GM12878 (cell line): ENCODE measurements at places on chromosomes 3 and 15.

- peaks cover 2% of the 10 kb centered on the region; the same call in 1 of the 2 replicates for H3K4me1 ChIP-seq
- H3K27me3 ChIP-seq = no peaks in the 10 kb centered on the region
- no peak overlapping the region for H3K27ac ChIP-seq
- no peak for DNase-seq
- no peaks in the 10 kb centered on the region for H3K36me3 ChIP-seq
These were observed 24.2 kb downstream of the MCTP2 start for GRCh38 chr15:94255540-94255939.

GRCh38 chr15:38075466-38075865 is 141.0 kb downstream of the TMCO5A start:
- H3K27ac ChIP-seq = no peak overlapping the region
- H3K4me1 ChIP-seq = peaks cover 17% of the 10 kb centered on the region
- DNase-seq = no peak
- H3K4me3 ChIP-seq = no peak overlapping the region

GRCh38 chr3:71310980-71311660 is 272.4 kb downstream of the FOXP1 start:
- no peaks in the 10 kb centered on the region for H3K4me1 ChIP-seq
- H3K27me3 ChIP-seq = peaks cover 3% of the 10 kb centered on the region; the same call in 1 of the 2 replicates
- no peak overlapping the region for H3K27ac ChIP-seq
- no peak overlapping the region for H3K4me3 ChIP-seq

GRCh38 chr3:112086875-112087524 is 811 bp downstream of the C3orf52 start:
- DNase-seq = no peak
- no peak overlapping the region for H3K27ac ChIP-seq
- H3K27me3 ChIP-seq = peaks cover 13% of the 10 kb centered on the region
- H3K36me3 ChIP-seq = no peaks in the 10 kb centered on the region

- H3K36me3 ChIP-seq = no peaks in the 10 kb centered on the region
- H3K27ac ChIP-seq = no peak overlapping the region
- DNase-seq = no peak
- no peak overlapping the region for H3K4me3 ChIP-seq
- H3K4me1 ChIP-seq = peaks cover 19% of the 10 kb centered on the region
These were observed 2.0 kb downstream of the ISLR start for GRCh38 chr15:74175271-74176191.

GRCh38 chr15:39599871-39600270 is 19.0 kb downstream of the THBS1 start:
- no peak overlapping the region for H3K27ac ChIP-seq
- DNase-seq = no peak
- H3K4me3 ChIP-seq = no peak overlapping the region
- no peaks in the 10 kb centered on the region for H3K27me3 ChIP-seq

GRCh38 chr15:38678281-38678680 is 113.7 kb upstream of the RASGRP1 start:
- no peaks in the 10 kb centered on the region for H3K27me3 ChIP-seq
- H3K4me3 ChIP-seq = no peak overlapping the region
- peaks cover 18% of the 10 kb centered on the region for H3K4me1 ChIP-seq

GRCh38 chr15:98734466-98735199 is 86.3 kb downstream of the IGF1R start:
- H3K27me3 ChIP-seq = no peaks in the 10 kb centered on the region
- no peak for DNase-seq
- H3K36me3 ChIP-seq = no peaks in the 10 kb centered on the region
- no peak overlapping the region for H3K4me3 ChIP-seq
